Pancreas (tissue), 10 donors: ENCODE measurements at places on chromosomes 6 and 20. TPM values are rescaled to one million over a fixed set of nuclear protein-coding genes. Genes with fewer than 3 reads are reported as not detected.

The TINAG gene
- total RNA-seq = not detected

The ANKRD6 gene
- 9.3 TPM for total RNA-seq

The SLC24A3 gene
- total RNA-seq = 0.79 TPM

The RRBP1 gene
- 343 TPM for total RNA-seq

The DNAJC5 gene
- 29.4 TPM for total RNA-seq

The GLP1R gene
- 4.7 TPM for total RNA-seq

The UBE2C gene
- not detected for total RNA-seq

The PTCHD4 gene
- 0.21 TPM for total RNA-seq

The CST8 gene
- total RNA-seq = not detected

The CNKSR3 gene
- total RNA-seq = 24.2 TPM

The HLA-DRB5 gene
- total RNA-seq = 6.7 TPM

The B4GALT5 gene
- 24.7 TPM for total RNA-seq

The FHL5 gene
- 1.1 TPM for total RNA-seq

The RPP40 gene
- total RNA-seq = 1.6 TPM

- no peak for DNase-seq
These were observed 77.7 kb downstream of the MBOAT1 start for GRCh38 chr6:20134613-20135012.

DNA sequence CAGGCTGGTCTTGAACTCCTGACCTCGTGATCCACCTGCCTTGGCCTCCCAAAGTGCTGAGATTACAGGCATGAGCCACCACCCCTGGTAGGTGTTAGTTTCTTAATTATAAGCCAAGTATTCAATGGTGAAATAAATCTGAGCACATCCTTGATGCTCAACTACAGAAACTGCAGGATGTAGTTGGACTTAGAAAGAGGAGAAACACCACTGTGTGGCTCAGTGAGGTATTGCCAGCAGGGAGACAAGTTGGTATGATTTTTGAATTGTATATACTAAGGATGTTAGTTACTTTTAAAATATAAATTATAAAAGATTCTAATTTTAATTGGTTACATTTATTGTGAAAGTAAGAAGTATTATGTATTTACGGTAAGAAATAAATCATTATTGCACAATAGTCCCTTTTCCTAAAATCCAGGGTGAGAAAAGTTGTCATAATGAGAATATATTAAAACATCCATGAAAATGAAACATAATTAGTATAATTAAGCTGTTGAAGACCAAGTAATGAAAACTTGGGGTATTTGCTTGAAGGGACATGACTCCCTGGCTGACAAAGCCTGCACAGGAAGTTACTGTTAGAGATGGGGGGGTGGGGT is 17.6 kb downstream of the SLC18B1 start:
- no peak for DNase-seq

DNA sequence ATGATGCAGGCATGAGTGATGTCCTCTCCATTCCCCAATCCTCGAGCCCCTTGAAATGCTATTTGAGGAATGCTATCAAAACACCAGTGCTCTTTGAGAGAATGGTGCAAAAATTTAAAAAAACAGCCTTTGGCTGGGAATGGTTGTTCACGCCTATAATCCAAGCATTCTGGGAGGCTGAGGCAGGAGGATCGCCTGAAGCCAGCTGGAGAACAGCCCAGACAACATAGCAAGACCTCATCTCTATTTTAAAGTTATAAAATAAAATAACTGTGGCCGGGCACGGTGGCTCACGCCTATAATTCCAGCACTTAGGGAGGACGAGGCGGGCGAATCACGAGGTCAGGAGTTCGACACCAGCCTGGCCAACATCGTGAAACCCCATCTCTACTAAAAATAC is 4.2 kb upstream of the VARS1 start:
- DNase-seq = no peak

- DNase-seq = no peak
These were observed 406.9 kb upstream of the MAP3K7 start for GRCh38 chr6:90993770-90994169.

- DNase-seq = no peak
These were observed 125.1 kb downstream of the SNX5 start for GRCh38 chr20:17843246-17844132.

GRCh38 chr6:127164036-127164435 is 45.6 kb downstream of the RSPO3 start:
- no peak for DNase-seq

DNA sequence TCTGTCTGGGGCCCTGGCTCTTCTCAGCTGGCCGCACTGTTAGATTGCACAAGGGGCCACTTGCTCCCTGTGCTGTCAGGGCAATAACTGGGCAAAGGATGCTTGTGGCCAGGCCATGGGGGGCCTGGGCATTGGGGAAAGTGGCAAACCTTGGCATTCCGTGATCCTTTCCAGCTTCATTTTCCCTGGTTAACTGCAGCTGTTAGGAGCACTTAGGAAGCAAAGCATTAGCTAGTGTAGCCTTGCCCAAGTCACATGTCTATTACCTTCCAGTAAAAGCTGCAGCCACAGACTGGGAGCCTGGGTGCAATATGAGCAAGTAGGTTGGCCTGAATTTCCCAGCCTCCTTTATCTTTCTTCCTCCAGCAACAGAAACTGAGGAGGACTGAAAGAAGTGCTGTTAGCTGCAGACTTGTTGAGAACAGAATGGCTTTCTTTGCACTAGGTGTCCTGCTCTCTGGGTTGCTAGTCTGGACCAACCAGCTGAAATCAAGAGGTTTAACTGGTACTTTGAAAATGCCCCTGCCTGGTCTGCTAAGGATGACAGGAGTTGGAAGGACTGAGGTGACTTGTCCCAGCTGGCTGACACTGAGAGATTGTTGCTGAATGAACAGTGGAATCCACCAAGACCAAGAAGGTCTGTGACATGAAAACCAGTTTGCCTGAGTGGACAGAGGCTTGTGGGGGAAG is 312.3 kb upstream of the SUPT3H start:
- no peak for DNase-seq

GRCh38 chr6:115004982-115005381 is 662.2 kb upstream of the HS3ST5 start:
- no peak for DNase-seq

GRCh38 chr6:15509335-15509933 is 153.4 kb downstream of the DTNBP1 start:
- DNase-seq = no peak

GRCh38 chr6:15675536-15676220 is 12.8 kb upstream of the DTNBP1 start:
- no peak for DNase-seq

DNA sequence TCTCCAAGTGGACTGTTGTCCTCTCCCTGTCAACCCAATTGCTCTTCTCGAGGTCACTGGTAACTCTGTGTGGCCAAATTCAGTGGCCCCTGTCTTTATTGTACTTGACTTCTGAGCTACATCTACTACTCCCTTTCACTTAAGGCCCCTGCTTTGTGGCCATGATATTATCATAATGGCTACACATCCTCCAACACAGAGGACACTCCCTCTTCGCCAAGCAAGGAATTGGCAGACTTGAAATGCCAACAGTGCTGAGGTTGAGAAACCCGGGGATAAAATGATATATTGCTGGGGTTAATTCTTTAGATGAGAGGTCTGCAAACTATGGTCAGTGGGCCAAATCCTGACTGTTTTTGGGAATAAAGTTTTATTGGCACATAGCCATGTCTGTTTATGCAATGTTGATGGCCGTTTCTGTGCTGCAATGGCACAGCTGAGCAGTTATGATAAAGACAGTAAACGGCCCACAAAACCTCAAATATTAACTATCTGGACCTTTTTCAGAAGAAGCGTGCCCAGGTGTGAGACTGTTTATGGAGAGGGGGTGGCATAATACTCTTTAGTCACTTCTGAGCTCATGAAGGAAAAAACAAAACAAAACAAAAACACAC is 12.0 kb upstream of the MRPS10 start:
- no peak for DNase-seq

DNA sequence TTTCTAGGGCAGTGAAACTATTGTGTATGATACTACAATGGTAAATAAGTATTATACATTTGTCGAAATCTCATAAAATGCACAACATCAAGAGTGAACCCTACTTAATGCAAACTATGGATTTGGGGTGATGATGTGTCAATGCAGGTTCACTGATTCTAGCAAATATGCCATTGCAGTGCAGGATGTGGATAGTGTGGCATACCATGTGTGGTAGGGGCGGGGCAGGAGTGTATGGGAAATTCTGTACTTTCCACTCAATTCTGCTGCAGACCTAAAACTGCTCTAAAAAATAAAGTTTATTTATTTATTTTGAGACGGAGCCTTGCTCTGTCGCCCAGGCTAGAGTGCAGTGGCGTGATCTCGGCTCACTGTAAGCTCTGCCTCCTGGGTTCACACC is 44.3 kb downstream of the ABHD12 start:
- no peak for DNase-seq

DNA sequence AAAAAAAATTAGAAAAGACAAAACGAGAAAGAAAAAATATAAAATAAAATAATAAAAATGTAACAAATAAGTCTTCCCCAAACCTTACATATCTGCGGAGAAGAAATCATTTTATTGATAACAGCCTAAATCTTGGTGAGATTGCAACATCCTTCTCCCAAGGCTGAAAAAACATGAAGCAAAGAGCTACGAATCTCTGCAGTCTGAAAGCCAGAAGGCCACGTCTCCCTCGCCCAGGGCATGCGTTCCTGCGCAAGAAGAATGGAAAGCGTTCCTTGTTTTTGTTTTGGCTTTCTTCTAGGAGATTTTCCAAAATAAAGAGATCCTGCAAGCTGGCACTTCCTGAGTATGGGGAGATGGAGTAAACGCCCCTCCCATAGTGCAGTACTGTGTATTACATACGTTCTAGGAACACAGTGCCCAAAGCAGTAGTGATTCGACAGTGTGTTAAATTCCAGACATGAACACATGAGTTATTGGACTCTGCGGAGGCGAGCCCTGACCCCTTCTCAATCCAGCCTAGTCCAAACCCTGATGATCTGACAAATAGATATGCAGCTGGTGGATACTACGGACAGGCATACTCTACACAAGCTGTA is 126.7 kb upstream of the RREB1 start:
- DNase-seq = no peak

- DNase-seq = no peak
These were observed 815 bp upstream of the ITPR3 start for GRCh38 chr6:33620158-33620855.

DNA sequence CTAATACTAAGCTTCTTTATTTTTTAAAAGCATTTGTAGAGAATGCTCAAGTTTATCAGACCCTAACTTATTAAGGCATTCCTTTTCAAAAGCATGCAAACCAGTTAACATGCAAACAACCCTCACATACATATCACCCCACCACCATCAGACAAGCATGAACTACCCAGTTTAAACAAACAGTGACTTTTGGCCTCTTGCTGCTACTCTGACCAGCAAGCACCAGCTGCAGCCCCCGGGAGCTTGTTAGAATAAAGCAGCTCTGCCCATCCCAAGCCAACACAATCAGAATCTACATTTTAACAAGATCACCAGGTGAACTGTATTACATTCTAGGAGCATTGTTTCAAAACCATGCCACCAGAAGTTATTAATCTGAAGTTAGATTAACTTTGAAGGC is 5.9 kb upstream of the NUP153 start:
- no peak for DNase-seq

GRCh38 chr6:13398421-13398994 is 70.2 kb upstream of the TBC1D7 start:
- no peak for DNase-seq

GRCh38 chr6:33254591-33254990 is 17.1 kb downstream of the VPS52 start:
- no peak for DNase-seq

DNA sequence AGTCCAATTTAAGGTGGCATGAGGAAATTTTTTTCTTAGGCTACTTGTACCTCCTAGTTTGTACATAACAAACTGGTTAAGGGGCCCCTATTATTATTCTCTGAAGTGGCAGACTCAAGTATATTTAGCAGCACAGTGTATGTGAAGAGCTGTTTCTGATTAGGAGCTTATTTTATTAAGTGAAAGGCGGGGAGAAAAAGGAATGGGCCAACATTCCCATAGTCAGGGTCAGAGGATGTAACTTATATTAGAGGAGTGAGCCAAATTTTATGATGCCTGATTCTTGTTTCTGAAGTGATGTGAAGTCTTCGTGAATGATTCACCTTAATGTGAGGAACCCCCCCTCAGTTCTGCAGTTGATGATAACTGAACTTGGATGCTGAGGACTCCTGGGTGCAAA is 2.8 kb downstream of the HECA start:
- no peak for DNase-seq

DNA sequence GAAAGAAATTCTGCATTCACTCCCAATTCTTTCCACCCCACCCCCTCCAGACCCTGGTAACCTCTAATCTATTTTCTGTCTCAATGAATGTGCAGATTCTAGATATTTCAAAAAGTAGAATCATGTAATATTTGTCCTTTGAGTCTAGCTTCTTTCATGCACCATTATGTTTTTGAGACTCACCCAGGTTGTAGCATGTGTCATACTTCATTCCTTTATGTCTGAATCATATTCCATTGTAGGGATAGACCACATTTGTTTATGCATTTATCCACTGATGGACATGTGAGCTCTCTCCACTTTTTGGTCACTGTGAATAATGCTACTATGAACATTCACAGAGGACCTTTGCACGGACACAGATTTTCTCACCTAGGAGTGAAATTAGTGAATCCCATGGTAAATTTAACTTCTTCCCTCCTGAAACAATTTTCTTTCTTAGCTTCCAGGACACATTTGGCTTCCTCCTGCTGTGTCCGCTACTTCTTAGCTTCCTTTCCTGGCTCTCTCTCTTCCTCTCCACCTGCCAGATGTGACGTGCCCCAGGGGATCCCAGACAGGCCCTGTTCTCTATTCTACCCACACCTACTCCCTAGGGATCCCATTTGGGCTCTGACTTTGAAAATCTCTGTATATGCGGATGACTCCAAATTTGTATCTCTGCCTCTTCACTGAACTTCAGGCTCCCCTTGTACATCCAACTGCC is 24.1 kb upstream of the ARFGEF2 start:
- DNase-seq = no peak

DNA sequence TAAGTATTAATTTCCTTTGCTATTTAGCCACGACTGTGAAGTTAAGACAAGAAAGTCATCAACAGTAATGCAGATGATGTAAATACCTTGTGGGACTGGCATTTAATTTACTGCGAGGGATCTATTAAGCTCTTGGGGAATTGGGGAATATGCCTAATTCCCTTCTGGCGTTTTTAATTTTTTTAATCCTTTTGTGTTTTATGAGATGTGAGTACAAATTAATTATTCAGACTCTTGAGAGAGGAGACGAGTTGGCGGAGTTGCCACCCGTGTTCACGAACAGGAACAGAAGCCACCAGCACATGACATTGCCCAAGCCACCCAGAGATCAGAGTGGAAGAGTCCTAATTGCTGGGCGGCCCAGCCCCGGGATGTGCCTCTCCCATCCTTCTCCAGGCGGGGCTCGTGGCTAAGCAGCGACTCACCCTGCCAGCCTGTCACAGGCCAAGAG is 533 bp upstream of the CRYBG1 start:
- no peak for DNase-seq

GRCh38 chr20:653590-654416 is 803 bp upstream of the SRXN1 start:
- no peak for DNase-seq

GRCh38 chr6:1702580-1703051 is 92.9 kb downstream of the FOXC1 start:
- DNase-seq = no peak
